CD4-positive, alpha-beta memory T cell (primary cell): ENCODE measurements at places on chromosomes 13 and 19. TPM values are rescaled to one million over a fixed set of nuclear protein-coding genes. Genes with fewer than 3 reads are reported as not detected.

GRCh38 chr13:40668335-40668734, 1.9 kb upstream of the FOXO1 start:
- DNase-seq, result peak; percentile 26

DNA sequence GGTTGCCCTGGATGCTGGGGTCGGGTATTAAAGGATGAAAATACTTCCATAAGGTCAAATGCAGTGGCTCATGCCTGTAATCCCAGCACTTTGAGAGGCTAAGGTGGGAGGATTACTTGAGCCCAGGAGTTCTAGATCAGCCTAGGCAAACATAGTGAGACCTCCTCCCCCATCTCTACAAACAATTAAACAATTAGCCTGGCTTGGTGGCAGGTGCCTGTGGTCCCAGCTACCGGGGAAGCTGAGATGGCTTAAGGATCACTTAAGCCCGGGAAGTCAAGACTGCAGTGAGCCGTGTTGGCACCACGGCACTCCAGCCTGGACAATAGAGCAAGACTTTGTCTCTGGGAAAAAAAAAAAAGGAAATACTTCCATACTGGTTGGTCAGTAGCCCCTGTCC, 1.5 kb downstream of the KLK11 start:
- no peak for DNase-seq

The NOTCH3 gene
- total RNA-seq, result 0.23 TPM

The COX7A1 gene
- total RNA-seq, result not detected

The HOMER3 gene
- 2.1 TPM for total RNA-seq

The ZGLP1 gene
- 7.7 TPM for total RNA-seq
